ENCODE measurements at places on chromosomes 6 and 20. TPM values are rescaled to one million over a fixed set of nuclear protein-coding genes. Genes with fewer than 3 reads are reported as not detected.

GRCh38 chr6:97732045-97732444, 449.0 kb upstream of the MMS22L start:
- H3K27me3 ChIP-seq: no peaks in the 10 kb centered on the region
- H3K4me1 ChIP-seq: no peaks in the 10 kb centered on the region
- H3K36me3 ChIP-seq: no peaks in the 10 kb centered on the region
- H3K27ac ChIP-seq: no peak overlapping the region

DNA sequence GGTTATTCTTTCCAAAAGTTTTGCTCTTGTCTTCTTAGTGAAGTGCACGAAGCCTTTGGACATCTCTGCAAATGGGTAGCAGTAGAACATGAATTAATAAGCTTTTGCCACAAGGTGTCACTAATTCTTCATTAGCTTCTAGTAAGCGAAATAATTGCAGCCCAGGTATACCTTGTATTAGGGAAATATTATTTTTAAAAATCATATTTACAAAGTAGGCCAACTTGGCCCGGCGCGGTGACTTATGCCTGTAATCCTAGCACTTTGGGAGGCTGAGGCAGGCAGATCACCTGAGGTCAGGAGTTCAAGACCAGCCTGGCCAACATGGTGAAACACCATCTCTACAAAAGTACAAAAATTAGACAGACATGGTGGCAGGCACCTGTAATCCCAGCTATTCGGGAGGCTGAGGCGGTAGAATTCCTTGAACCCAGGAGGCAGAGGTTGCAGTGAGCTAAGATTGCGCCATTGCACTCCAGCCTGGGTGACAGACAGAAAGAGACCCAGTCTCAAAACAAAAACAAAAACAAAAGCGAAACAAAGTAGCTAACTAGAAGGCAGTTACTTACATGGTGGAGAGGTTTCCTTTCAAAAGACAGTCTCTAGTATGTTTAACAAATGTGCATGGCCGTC, 8.8 kb upstream of the RSPH3 start:
- peaks cover 36% of the 10 kb centered on the region for H3K4me1 ChIP-seq
- peak overlapping the region; percentile 82 for H3K27ac ChIP-seq
- H3K27me3 ChIP-seq: no peaks in the 10 kb centered on the region
- DNase-seq: no peak

GRCh38 chr20:53794529-53795115, 201.0 kb upstream of the ZNF217 start:
- DNase-seq: no peak
- no peaks in the 10 kb centered on the region for H3K27me3 ChIP-seq
- H3K27ac ChIP-seq: no peak overlapping the region
- no peak overlapping the region for H3K4me3 ChIP-seq

Gene TSHZ2
- total RNA-seq: 1.9 TPM

GRCh38 chr20:17614176-17614811, 44.4 kb downstream of the DSTN start:
- no peak overlapping the region for H3K4me3 ChIP-seq
- peaks cover 42% of the 10 kb centered on the region for H3K4me1 ChIP-seq
